ENCODE measurements at places on chromosomes 2 and 18. TPM values are rescaled to one million over a fixed set of nuclear protein-coding genes. Genes with fewer than 3 reads are reported as not detected.
A peak's percentile ranks its signal among the peaks of the same experiment; 100 is the strongest.

DNA sequence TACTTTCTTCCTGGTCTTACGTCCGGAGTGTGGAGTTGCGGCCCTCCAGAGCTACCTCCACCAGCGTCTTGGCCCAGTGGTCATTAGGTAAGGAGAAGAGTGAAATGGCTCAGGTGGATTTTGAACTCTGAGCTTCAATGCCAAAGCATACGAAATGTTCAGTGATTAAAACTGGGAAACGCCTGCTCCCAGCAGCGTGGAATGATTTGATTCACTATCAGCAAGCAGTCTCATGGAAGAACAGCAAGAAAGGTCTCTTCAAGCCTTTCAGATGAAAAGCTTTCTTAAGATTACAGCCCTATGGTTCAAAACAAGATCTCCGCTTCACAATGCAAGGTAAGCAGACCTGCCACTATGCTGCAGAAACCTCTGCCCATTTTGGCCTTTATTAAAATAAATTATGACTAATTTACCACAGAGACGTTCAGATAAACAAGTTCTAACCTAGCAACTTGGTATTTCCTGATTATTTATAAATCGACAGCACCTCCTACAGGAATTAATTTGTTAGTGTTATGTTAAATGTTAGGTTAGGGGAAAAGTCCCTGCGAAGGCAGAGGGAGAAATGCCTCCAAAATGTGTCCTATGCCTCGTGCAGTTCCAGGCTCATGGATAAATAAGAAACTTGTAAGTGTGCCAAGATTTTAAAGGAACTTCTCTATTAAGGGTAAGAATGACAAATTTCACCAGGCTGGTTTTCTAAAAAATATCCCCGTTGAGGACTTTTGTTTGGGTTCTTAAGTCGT, 10.1 kb downstream of the SP9 start:
- peaks cover 33% of the 10 kb centered on the region for H3K4me1 ChIP-seq
- H3K27ac ChIP-seq = no peak overlapping the region
- peaks cover 52% of the 10 kb centered on the region for H3K27me3 ChIP-seq

DNA sequence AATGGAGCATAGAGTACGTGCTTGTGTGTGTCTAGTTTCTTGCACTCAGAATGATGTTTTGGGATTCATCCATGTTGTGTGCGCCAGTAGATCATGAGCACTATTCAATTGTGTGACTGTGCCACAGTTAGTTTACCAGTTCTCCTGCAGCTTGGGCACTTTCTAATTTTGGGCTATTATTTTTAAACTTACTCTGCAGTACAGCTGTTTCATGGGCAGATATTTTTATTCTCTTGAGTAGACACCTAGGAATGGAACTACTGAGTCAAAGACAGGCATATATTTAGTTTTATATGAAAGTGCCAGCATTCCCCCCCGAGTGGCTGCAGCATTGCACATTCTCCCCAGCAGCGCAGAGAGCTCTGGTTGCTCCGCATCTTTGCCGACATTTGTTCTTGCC, 74.8 kb downstream of the IL1R2 start:
- no peaks in the 10 kb centered on the region for H3K27me3 ChIP-seq
- no peak overlapping the region for H3K4me3 ChIP-seq
- peaks cover 5% of the 10 kb centered on the region for H3K36me3 ChIP-seq
- DNase-seq = no peak
- H3K27ac ChIP-seq = no peak overlapping the region

- DNase-seq = peak; percentile 51
- H3K27ac ChIP-seq = peak overlapping the region; percentile 79
- no peaks in the 10 kb centered on the region for H3K27me3 ChIP-seq
- H3K4me1 ChIP-seq = peaks cover 21% of the 10 kb centered on the region
- peak overlapping the region; percentile 47 for H3K4me3 ChIP-seq
Measured at GRCh38 chr18:45997700-45998151, 30.6 kb upstream of the EPG5 start.

GRCh38 chr2:1606046-1606400, 138.3 kb downstream of the PXDN start:
- no peaks in the 10 kb centered on the region for H3K36me3 ChIP-seq
- H3K4me1 ChIP-seq = no peaks in the 10 kb centered on the region
- no peak overlapping the region for H3K4me3 ChIP-seq

- H3K4me1 ChIP-seq = no peaks in the 10 kb centered on the region
- no peaks in the 10 kb centered on the region for H3K27me3 ChIP-seq
- DNase-seq = no peak
- H3K36me3 ChIP-seq = no peaks in the 10 kb centered on the region
- H3K27ac ChIP-seq = no peak overlapping the region
- H3K4me3 ChIP-seq = no peak overlapping the region
Measured at GRCh38 chr18:24875286-24875685, 414.8 kb downstream of the HRH4 start.

- DNase-seq = no peak
- no peak overlapping the region for H3K27ac ChIP-seq
- no peaks in the 10 kb centered on the region for H3K4me1 ChIP-seq
- no peak overlapping the region for H3K4me3 ChIP-seq
- H3K36me3 ChIP-seq = no peaks in the 10 kb centered on the region
Measured at GRCh38 chr18:13918898-13919297, 3.6 kb upstream of the MC2R start.

DNA sequence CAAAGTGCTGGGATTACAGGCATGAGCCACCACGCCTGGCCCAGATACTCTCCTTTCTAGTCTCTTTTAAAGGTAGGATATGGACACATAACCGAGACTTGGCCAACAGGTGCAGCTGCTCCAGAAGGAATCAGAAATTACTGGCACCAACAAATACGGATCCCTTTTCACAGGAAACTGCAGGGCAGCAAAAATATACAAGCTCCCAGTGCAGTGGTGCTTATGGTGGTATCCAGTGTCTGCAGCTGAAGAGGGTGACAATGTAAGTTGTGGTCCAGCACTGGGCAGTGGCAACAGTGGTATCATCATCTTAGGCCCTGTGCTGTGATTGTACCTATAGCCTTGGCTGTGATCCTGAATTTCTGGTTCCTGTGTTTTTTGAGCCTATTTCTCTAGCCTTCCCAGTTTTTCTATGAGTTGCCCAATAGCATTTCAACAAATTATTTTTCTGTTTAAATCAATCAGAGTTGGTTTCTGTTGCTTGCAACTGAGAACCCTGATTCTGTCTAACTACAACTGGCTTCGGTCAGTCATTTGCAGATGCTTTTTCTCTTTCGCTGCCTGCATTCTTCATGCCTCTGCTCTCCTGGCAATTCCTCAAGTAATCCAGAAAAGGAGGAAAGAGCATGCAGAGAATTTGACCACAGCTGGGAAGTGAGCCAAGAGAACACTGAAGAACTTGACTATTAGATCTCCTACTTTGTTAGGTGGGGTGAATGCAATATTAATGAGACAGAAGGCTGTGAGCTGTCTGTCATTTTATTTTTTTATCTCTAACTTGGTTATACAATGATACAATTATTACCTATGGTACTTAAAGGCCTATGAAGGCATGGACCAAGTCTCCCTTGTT, 30.8 kb upstream of the EML4 start:
- H3K36me3 ChIP-seq = no peaks in the 10 kb centered on the region
- peaks cover 57% of the 10 kb centered on the region for H3K4me1 ChIP-seq
- no peaks in the 10 kb centered on the region for H3K27me3 ChIP-seq
- DNase-seq = no peak
- no peak overlapping the region for H3K4me3 ChIP-seq
- H3K27ac ChIP-seq = peak overlapping the region; percentile 3

GRCh38 chr2:8138923-8139667, 542.8 kb upstream of the ID2 start:
- H3K27ac ChIP-seq = no peak overlapping the region
- no peak overlapping the region for H3K4me3 ChIP-seq
- peaks cover 10% of the 10 kb centered on the region for H3K36me3 ChIP-seq
- peaks cover 8% of the 10 kb centered on the region for H3K4me1 ChIP-seq
- DNase-seq = no peak
- H3K27me3 ChIP-seq = peaks cover 2% of the 10 kb centered on the region

DNA sequence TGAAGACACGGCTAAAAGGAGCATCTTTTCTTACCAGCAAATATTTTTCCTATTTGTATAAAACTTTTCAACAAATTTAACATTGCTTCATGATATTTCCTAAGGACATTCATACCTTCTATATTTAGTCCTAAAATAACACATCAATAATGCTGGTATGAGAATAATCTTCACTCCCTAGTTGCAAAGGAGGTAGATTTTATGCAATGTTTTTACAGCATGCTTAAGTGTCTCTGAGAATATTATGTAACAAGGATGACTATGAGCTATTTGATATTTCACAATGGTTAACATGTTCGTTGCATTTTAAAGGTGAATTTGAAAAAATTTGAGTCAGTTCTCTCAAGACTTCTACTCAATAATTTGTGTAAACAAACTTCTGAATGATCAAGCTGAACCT, 506.7 kb downstream of the NUP35 start:
- no peak overlapping the region for H3K4me3 ChIP-seq
- H3K36me3 ChIP-seq = no peaks in the 10 kb centered on the region
- no peak overlapping the region for H3K27ac ChIP-seq

GRCh38 chr18:79548986-79549637, 130.5 kb upstream of the CTDP1 start:
- H3K27me3 ChIP-seq = no peaks in the 10 kb centered on the region
- no peak for DNase-seq
- H3K36me3 ChIP-seq = no peaks in the 10 kb centered on the region
- no peak overlapping the region for H3K27ac ChIP-seq

Gene ACTG2
- total RNA-seq = not detected

Gene VWA3B
- not detected for total RNA-seq

Gene CFLAR
- 193 TPM for total RNA-seq

Gene SPDYA
- 1.6 TPM for total RNA-seq

Gene RAB10
- 121 TPM for total RNA-seq

Gene IL36A
- 0.42 TPM for total RNA-seq

Gene RPRM
- total RNA-seq = not detected

Gene LOXHD1
- 0.06 TPM for total RNA-seq

Data from activated CD8-positive, alpha-beta memory T cell treated with anti-CD3 and anti-CD28 coated beads, Interleukin-2, amount 10 ng/mL, durations not matched to agents 7 days and 5 days (primary cell).